NB4 (cell line): ENCODE measurements at places on chromosomes 13 and 19.
A peak's percentile ranks its signal among the peaks of the same experiment; 100 is the strongest.

GRCh38 chr19:33476151-33476707, 45.4 kb downstream of the PEPD start:
- no peak for DNase-seq

DNA sequence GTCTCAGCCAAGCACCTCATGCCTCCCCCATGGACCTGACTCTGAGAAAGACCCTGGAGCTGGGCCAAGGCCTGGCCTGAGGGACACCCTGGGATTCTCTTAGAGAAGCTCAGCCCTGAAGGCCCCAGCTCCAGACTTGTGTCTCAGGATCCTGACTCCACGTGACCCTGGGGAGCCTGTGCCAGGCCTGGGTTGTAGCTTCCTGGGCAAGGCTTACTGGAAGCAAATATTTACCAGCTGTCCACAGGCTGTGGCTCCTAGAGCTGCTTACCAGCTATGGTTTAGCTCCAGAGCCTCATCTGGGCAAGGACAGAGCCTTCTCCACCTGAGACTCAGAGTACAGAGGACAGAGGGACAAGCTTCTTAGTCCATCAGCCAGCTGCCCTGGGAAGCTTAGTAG, 61.0 kb upstream of the CEACAM8 start:
- DNase-seq = no peak

- DNase-seq = no peak
Measured at GRCh38 chr13:97296740-97297139, 74.6 kb downstream of the MBNL2 start.

DNA sequence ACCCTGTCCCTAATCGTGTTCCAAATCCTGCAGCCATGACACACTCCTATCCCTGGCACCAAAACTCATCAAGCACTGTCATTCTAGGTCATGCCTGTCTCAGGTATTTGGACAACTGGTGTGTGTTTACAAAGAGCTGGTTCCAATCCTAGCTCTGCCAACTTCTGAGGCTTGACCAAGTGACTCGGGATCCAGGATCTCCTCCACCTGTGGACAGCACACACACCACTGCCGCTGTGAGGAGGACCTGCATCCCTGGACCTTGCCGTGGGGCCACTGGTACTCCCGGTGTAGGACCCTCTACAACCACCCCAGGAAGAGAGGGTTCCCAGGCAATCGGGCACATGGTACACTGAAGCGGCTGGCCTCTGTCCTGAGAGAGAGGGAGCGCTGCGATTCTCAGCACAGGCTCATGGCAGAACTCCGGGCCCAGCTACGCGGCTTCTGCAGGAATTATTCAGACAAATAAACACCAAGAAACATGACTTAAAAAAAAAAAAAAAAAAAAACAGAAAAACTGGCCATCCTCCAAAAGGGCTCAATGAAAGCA, 20.4 kb downstream of the MLLT1 start:
- DNase-seq = no peak

DNA sequence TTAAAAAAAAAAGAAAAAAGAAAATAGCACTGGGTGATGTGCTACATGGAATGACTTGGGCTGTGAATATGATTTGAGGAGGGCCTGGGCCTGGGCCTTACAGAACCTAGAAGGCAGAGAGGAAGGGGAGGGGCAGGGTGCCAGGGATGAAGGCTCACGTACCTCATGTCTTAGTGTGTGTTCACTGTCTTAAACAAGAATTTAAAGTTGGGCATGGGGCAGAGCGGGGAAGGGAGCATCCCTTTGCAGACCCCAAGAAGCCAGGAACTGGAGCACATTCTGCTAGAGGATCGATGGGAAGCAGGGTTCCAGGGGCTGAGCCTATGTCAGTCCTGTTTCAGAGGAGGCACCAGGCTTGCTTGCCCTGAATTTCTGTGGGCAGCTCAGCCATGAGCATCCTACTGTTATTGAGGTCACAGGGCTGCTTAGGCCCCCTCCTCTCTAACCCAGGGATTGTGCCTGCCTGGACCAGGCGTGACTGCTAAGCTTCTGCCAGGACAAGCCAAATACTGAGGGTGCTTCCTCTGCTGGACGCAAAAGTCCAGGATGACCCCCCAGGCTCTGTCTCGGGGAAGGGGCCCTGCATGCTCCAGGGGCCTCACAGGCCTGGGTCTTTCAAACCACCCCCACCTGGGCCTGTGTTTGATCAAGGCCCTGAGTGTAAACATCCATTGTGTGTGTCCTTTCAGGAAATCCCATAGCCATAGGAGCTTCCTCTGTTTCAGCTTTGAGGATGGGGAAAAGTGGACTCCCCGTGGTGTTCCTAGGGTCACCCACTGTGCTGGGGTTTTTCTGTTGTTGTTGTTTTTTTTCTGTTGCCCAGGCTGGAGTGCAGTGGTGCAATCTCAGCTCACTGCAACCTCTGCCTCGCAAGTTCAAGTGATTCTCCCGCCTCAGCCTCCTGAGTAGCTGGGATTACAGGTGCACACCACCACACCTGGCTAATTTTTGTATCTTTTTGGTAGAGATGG, 4.8 kb downstream of the LSR start:
- DNase-seq = no peak

GRCh38 chr19:42277821-42278451, 8.9 kb downstream of the CIC start:
- DNase-seq = no peak

- DNase-seq = peak; percentile 44
Measured at GRCh38 chr13:48504606-48505005, 28.3 kb downstream of the RCBTB2 start.

GRCh38 chr13:29428310-29429181, 166.9 kb downstream of the SLC7A1 start:
- DNase-seq = peak; percentile 26

DNA sequence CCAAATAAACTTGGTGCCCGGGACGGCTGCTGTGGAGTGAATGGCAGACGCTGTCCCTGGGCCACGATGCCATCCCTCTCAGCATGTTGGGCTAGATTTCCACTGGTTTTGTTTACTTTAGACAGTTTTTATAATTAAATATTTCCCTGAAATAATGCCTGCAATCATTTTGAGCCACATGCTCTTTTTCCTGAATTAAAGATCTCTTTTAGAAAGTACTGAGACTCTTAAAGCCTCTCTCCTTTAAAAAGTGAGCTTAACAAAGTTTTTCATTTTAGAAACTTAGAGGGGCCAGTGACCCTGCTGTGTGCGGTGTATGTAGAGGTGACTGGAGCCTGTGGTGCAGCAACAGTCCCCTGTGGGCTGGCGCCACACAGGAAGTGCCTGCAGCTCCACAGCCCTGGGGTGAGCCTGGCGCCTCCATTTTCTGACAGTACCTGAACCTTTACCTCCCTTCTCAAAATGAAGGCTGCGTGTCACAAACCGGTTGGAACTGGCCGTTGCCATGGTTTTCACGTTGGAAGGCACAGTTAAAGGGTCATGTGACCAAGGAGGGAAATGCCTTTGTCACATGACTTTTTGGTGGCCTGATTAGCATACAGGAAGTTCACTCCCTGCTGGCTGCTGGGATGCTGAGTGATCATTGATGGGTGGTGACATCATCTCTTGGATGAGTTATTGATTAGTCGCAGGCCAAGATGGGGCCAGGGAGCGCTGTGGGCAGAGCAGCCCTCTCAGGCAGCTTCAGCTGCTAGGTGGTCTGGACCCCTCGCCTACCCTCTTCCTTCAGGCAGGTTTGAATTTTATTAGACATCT, 26.3 kb downstream of the TSSK6 start:
- peak; percentile 92 for DNase-seq

- DNase-seq = peak; percentile 89
Measured at GRCh38 chr19:52923778-52924593, 758 bp upstream of the ZNF888 start.

- DNase-seq = no peak
Measured at GRCh38 chr19:9986787-9987281, 23.5 kb downstream of the COL5A3 start.

GRCh38 chr19:31718032-31718431, 368.8 kb upstream of the TSHZ3 start:
- no peak for DNase-seq

DNA sequence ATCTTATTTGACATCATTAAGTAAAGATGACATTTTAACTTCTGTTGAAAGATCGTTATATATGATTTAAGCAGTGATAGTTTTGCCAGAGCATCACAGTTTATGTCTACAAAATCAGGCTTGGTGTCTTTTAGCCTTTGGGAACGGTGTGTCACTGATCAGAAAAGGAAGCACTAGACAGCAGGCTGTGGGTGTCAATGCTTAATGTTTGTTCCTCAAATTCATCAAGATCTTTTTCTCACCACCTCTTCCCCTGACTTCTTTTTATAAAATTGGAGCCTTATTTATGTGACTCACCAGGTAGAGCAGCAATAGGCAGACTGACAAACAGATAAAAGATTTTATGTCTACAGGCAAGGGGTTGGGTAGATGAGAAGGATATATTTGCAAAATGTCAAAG, 1558.5 kb downstream of the EFNB2 start:
- peak; percentile 7 for DNase-seq

GRCh38 chr19:10661946-10662345, 7.8 kb downstream of the ILF3 start:
- DNase-seq = no peak

DNA sequence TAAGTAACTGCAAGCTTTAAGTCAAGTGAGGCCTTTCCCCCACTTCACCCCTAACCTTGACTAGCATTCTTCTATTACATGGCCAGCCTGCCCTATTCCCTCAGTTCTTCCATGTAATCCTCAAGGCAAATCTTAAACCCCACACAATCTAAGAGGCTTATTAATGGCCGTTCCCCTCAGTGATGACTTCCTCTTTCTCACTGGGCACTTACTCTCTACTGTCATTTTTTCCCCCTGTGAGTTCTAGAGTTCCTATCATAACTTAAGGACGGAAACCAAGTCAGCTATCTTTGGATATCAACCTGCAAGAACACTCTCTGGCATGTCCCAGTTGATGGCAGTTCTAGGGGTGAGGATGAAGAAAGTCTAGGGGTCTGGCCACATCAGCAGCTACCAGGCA, 131.2 kb downstream of the DCLK1 start:
- no peak for DNase-seq

DNA sequence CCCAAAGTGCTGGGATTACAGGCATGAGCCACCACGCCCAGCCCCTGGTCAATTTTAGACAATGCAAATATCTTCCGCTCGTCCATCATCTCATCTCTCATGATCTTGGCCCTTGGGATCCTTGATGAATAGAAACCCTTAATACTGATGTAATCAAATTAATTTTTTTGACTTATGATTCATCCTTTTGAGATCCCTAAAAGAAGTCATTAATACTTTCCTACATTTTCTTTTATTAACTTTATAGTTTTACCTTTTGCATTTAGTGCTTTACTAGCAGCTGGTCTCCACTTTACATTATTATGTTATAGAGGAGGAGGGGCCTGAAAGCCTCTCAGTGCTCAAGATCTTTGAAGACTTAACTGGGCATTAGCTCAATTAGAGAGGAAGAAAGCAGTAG, 7.7 kb upstream of the KASH5 start:
- no peak for DNase-seq
